ENCODE measurements at places on chromosomes 3 and 15.

DNA sequence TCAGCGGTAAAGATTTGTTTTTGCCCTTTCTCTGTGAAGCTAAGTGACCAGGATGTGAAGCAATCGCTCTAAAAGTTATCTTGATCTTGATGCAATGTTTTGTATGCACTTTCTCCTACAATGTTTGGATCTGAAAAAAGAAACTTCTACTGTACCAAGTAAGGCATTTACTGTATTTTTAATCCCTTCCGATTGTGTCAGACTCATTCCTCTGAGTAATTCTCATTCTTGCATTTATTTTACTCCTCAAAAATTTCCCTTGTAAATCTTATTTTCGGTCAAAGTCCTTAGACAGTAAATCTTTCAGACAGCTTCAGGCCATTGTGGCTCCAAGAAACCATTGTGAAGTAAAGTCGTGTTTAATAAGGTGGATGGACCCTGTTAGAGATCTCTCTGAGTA is 141.9 kb downstream of the TP63 start:
- no peak for DNase-seq

DNA sequence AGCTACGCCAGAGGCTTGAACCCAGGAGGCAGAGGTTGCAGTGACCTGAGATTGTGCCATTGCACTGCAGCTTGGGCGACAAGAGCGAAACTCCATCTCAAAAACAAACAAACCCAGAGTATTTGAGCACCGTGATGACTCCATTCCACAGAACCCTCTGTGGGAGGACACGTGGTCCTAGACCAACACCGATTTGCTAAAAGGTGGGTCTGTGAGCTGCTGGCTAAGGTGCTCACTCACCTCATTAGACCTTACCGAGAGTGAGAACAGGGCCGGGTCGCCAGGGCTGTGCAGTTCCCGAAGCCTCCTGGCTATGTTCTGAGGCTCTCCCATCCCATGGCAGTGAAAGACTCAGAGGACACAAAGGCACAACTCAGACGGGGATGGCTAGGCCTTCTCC is 17.9 kb downstream of the ABHD2 start:
- no peak for DNase-seq

DNA sequence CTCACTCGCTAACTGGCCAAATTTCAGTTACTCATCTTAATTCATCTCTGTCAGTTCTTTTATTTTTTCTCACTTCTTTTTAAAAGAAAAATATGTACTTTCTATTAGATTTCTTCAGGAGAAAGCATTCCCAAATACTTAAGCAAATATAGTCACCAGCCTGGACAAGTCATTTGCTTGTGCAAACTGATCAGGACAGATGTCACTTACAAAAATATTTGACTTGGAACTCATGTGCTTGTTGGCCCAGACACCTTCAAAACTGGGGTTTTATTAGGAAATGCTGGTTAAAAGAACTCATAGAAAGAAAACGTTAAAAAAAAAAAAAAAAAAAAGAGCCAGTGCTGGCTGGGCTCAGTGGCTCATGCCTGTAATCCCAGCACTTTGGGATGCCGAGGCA is 31.3 kb upstream of the FOXP1 start:
- DNase-seq, result no peak

- DNase-seq, result no peak
Measured at GRCh38 chr15:85030301-85030929, 48.8 kb downstream of the PDE8A start.

DNA sequence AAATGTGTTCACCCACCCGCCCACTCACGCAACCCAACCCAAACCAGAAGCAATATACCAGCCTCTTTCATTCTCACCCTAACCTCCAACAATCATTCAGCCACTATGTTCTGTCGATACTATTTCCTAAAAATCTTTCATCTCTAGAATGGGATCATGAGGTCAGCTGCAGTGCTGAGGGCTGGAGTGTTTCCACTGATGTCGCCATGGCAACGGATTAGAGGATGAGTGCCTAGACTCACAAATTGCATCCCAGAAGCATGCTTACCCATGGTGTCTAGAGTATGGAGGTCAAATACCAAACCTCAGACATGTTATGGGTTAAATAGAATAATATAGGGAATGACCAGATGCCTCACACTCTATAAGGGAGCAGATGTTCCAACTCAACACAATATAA is 138.5 kb downstream of the GABRB3 start:
- no peak for DNase-seq

DNA sequence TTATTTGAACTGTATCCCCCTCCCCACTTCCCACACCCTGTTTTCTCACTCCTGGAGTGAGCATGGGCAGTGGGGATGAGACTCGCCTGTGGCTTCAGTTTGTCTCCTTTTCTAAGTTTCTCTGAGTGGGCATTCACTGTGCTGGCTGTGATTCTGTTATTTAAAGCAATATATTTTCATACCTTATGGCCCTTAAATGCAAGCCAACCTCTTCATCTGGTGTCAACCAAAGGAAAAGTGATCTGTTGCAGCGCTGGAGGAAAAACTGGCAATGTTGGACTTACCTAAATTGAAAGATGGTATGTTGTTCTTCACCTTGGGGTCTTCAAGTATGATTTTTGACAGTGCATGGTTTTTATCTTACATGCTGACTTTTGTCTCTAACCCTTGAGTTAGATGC is 56.1 kb downstream of the RBM6 start:
- no peak for DNase-seq

- no peak for DNase-seq
Measured at GRCh38 chr15:80967451-80967850, 22.2 kb downstream of the MESD start.

GRCh38 chr3:100756441-100756840 is 47.1 kb downstream of the TFG start:
- DNase-seq, result no peak

- no peak for DNase-seq
Measured at GRCh38 chr15:71112429-71112828, 2.8 kb upstream of the THSD4 start.

GRCh38 chr3:99962703-99963102 is 145.0 kb downstream of the CMSS1 start:
- DNase-seq, result no peak

- no peak for DNase-seq
Measured at GRCh38 chr15:23629234-23629805, 18.3 kb downstream of the MAGEL2 start.

DNA sequence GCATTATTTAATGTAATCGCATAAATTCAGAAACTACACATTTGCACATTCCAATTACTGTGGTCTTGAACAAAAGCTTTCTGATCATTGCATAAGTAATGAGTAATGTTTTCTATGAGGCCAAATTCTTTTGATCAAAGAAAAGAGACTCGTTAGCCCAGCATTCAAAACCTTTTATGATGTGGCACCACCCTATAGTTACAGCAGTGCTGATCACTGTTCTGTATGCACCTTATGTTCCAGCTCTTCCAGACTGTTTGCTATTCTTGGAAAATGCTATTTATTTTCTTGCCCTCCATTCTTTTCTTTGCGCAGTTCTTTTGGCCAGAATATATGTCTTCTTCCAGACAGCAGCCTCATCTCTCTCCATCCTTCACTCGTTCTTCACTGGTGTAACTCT is 42.3 kb downstream of the MAP3K13 start:
- DNase-seq, result no peak

DNA sequence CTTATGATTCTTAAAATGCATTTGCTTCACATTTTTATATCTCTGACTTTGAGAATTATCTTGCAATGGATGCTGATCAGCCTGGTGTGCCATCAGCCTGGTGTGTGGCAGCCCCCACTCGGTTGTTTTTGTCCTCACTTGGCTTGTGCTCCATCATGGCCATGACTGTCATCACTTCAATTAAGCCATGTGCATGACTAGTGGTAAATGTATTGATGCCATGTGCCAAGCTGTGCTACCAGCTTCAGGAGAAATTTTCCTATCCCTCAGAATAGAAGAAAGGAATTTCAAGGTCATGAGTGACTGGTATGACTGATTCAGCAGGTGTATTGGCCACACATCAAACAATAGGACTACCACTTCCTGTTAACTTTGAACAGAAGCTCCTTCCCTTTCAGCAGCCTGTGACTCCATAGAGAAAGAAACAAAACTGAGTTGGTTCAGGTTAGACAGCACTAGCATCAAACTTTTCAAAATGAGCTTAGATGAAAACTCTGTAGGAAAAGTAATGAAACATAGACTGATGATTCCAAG is 251.7 kb downstream of the GRM7 start:
- no peak for DNase-seq

DNA sequence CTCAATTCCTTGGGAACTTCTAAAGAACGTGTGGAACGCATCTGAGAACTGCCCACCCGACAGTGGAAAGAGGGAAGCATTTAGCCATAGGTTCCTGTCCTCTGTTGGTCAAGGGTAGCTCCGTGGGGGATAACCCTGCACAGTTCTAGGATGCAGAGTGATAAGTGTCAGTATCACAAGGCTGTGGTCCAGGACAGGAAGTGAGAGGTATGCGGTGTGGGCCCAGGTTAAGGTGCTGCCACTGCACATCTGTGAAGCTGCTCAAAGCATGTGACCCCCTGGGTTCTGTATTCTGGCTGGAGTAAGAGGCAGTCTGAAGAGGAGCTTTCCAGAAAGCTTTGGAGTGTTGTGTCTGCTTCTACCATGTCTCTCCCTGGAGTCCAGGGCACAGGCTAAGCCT is 51.7 kb upstream of the HES1 start:
- no peak for DNase-seq

DNA sequence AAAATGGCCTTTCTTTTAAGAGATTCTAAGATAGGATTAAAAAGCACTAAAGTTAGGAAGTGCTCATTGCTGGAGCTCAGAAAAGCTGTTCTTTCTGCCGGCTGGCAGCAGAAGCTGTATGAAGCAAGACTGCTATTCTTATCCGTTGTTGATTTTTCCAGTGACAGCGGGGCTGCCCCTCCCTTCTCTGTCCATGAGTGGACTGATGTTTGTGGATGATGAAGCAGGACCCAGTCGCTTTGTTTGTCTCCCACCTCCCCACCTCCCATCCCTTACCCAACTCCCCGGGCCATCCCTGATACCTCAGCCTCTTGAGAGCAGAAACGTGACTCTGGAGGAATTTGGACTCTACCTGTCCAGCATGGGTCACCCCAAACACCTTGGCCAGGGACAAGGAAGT is 10.3 kb upstream of the MUSTN1 start:
- no peak for DNase-seq

Measured in progenitor cell of endocrine pancreas (in vitro differentiated cells).